T-cell (primary cell): ENCODE measurements at places on chromosomes 4 and X.

DNA sequence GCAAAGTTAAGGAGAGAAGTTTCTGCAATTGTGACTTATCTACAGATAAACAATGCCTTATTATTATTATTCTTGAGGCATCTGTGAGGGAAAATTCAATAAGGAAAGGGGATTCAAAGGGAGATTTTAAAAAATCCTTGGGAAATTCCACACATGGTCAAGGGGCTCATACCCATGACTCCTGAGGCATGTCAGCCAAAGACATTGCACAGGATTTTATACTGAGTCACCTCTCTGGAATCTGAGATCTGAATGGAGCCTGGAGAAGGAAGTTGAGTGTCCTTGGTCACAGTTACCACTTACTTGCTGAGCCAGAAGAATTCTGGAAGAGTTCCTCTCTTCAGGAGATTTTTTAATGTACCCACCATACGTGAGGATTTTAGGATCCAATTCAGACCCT, 14.4 kb upstream of the CXCL8 start:
- no peak for DNase-seq

GRCh38 chr4:144647095-144647561, 1.2 kb downstream of the HHIP start:
- DNase-seq: no peak

GRCh38 chr4:40114206-40114605, 57.6 kb downstream of the N4BP2 start:
- DNase-seq: no peak

- DNase-seq: peak; percentile 31
Observed at GRCh38 chrX:48071064-48071985, at the start of gene ZNF630. TSS of gene ZNF630 (minus strand) at chrX:48071640. CDS start at chrX:48066886, 4,754 bp downstream.

DNA sequence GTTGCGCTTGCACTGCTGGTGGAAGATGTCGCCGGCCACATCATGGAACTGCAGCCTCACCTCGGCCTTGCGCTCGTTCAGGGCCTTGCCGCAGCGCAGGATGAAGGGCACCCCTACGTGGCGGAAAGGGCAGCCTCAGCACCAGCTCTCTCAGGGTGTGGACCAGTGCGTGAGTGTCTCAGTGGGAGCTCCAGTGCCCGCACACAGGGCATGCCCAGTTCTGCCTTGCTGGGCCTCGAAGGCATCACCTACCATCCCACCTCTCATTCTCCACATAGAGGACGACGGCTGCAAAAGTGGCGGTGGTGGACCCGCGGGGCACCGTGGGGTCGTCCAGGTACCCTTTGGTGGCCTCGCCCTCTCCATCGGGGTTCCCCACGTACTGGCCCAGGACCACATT, 14.0 kb downstream of the G6PD start:
- no peak for DNase-seq

DNA sequence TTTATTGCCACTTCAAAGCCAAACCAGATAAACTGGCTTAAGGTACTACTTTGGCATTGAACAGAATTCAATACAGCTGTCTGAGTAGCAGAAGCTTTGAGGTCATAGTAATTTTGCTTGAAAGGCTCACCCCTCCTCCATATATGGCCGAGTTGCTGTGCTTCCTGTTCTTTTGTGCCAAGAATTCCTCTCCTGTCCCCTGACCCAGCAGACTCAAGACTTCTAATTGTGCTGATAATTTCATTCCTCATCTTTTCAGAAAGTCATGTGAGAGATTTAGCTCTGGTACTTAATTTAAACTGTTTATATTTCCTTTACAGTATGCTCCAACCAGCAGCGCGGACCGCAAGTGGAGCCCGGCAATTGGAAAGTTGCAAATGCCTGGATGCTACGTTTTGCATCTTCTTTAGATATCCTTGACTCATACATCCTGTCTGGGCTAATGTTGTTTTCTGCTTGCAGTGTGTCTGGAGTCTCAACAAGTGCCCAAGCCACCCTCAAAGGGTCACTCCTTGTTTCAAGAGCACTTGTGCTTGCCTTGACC, 373.4 kb downstream of the PDGFC start:
- no peak for DNase-seq

- no peak for DNase-seq
Observed at GRCh38 chr4:39319676-39320075, 46.5 kb downstream of the RFC1 start.

DNA sequence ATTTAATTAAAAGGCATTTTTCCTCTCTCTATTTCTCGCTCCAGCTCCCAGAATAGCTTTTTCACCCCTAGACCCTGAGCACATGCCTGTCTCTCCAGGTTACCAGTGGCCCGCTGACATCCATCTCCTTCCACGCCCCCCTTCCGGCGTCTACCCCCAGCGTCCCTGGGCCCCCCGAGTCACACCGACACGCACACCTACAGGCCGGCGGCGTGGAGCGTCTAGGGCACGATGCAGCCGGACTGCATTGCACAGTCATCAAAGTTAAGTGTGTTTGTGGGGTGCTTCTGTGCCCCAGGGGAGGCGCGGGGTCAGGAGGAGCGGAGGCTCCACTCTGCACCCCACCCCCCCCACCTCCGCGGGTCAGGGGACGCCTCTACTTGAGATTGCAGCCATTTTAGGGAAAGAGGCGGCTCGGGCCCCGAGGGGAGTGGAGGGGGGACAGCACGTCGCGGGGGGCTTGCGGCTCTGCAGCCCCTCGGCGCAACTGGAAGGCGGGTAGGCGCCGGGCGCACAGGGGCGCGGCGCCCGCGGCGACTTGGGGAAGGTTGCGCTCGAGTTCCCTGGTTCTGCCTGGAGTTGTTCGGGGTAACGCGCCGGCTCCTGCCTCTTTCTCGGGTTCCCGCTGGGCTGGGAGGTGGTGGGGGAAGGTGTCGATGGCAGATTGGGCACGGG, 112.7 kb downstream of the DHX15 start:
- no peak for DNase-seq

DNA sequence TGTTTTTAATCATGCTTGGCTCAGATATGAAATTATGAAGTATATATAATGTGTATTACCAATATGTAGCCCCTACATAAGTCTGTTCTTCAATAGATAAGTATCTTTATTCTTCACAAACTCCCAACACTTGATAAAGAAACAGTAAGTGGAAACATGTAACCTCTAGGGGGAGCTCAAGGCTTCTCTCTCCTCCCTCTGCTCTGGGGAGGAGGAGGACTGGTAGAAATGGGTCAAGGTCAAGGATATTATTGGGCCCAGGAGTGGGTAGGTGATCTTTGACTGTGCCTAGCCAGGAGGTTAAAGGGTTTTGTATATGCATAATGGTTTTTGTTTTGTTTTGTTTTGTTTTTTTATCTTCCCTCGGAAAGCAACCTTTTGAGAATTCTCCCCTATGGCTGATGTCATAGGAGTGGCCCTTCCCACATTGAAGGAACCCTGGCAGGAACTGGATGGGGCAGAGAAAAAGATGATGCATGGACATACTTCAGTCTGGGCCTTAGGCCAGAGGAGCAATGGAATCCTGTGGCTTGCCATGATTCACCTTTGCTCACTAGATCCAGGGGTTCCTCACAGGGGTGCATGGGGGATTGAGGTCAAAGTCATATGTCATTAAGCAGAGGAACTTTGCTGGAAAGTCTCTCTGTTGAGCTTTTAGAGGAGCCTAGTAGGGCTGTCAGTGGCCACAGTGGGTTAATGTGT, 460.3 kb downstream of the MID1IP1 start:
- DNase-seq: no peak

GRCh38 chr4:159290321-159291030, 187.6 kb downstream of the RAPGEF2 start:
- DNase-seq: no peak

GRCh38 chr4:6035786-6036185, 17.6 kb upstream of the C4orf50 start:
- no peak for DNase-seq

- DNase-seq: no peak
Observed at GRCh38 chr4:97270051-97270450, 873.2 kb downstream of the STPG2 start.

GRCh38 chr4:148116969-148117368, 325.2 kb downstream of the NR3C2 start:
- DNase-seq: no peak

DNA sequence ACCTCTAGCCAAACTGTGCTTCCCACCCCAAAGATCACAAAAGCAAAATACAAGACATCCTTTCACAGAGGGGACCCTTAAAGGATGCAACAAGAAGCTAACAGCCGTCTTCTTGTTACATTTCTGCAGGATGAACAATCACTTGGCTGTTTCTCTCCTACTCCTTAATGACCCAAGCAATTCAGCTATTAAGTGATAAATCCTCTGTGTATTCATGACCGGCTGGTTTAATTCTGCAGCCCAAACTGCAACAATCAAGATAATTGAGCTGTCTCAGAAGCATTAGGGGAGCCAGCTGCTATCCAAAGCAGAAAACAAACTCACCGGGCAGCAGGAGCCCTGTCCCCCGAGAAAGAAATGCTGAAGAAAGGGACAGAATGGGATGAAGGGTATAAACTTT, 85.9 kb upstream of the ACSL4 start:
- DNase-seq: no peak
